ENCODE measurements at places on chromosomes 3 and 15. TPM values are rescaled to one million over a fixed set of nuclear protein-coding genes. Genes with fewer than 3 reads are reported as not detected.

The DNAH12 gene
- 0.58 TPM for total RNA-seq

- DNase-seq: no peak
Observed at GRCh38 chr3:139473155-139473771, 3.1 kb downstream of the RBP2 start.

DNA sequence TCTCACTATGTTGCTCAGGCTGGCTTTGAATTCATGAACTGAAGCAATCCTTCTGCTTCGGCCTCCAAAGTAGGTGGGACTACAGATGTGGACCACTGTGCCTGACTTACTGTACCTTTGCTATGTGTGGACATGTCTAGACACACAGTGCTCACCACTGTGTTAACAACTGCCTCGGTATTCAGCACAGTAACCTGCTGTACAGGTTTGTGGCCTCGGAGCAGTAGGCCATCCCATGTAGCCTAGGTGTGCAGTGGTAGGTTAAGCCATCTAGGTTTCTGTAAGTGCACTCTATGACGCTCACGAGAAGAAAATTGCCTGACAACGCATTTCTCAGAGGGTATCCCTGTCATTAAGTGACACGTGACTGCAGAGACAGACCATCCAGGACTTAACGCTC, 70.3 kb downstream of the TAMM41 start:
- DNase-seq: no peak

DNA sequence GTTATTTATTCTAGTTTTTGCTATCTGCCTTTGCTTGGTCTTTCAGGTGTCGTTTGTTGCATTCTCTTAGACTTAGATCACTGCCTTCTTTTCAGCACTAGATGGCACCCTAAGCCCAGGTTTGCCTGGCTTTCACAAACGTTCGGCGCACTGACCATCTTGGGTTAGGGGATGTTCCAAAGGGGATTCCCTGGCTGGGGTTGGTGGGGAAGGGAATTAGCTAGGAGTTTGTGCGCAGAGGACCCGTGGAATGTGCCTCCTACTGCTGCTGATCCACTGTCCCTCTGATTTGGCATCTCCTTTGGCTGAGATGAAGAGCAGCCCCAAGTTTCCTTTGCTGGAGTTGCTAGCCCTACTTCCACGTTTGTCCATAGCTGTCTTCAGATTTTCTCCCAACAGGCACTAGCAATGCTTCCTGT, 33.9 kb downstream of the PFN2 start:
- DNase-seq: peak; percentile 29

DNA sequence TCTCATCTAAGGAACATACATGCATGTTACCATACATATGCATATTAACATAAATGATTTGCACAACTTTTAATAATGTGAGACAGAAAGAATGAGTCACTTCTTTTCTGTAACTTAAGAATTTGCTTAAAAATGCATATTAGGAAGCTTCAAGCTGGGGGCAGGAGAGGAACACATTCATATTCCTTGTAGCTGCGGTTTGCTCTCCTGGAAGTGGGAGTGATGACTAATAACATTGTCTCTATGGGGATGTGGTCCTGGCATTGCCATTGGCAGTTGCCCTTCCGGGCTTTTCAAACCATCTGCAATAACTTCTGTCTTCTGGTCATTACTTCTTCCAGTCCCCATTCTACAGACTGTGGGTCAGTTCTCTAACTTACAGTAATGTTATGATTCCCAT, 15.6 kb downstream of the CHST2 start:
- DNase-seq: peak; percentile 75
